Endodermal cell (in vitro differentiated cells): ENCODE measurements at places on chromosomes 4 and X. TPM values are rescaled to one million over a fixed set of nuclear protein-coding genes. Genes with fewer than 3 reads are reported as not detected.

Gene CASP3
- 62.9 and 73.4 TPM in 2 replicates for total RNA-seq

DNA sequence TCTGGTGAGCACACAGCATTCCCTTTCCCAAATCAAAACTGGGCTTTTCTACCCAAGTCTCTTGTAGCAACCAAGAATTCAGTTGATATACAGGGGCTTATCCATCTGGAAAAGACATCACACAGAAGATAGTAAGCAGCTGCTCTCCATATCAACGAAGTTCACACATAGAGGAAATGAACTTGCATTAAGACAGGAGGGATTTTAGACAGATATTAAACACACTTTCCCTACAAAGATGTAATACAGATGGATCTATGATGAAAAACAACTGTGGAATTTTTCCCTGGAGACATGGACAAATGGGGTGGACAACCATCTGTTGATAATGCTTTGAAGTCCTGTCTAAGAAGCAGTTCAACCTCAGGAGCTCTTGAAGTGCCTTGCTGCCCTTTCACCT, 9.8 kb upstream of the PDE5A start:
- no peak for DNase-seq

- peak; percentile 48 for DNase-seq
Measured at GRCh38 chrX:41478381-41478911, 31.3 kb downstream of the NYX start.

DNA sequence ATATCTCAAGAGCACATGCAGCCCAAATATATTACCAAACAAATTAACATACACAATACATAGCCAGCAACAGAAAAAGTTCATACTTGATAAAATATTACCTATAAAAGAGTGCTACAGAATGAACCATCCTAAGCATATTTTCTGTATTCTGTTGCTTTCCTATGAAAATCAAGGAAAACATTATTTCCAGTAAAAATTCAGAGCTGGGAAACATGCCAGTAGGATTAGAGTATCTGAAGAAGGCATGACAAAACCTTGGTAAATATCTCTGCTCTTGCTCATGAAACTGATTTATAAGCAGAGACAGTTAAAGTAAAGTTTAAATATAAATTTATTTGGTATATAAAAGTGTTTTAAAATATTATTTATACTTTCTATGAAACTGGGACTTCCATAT, 599.7 kb downstream of the ARAP2 start:
- DNase-seq: no peak

DNA sequence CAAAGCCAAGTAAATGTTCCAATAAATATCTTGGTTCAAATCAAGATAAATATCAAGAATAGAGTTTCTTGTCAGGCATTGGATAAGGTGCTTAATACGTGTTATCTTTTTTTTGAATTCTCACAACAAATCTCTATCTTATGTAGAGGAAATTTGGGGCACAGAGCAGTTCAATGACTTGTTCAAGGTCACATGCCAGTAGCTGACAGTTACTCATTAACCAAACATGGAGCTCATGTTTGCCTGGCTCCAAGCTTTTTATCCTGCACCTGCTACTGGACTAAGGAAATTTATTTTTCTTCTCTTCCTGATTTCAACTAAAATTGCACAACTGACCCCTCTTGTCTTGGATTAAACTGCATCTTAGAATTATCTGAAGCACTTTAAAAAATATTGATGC, 76.3 kb downstream of the ATP10D start:
- no peak for DNase-seq

DNA sequence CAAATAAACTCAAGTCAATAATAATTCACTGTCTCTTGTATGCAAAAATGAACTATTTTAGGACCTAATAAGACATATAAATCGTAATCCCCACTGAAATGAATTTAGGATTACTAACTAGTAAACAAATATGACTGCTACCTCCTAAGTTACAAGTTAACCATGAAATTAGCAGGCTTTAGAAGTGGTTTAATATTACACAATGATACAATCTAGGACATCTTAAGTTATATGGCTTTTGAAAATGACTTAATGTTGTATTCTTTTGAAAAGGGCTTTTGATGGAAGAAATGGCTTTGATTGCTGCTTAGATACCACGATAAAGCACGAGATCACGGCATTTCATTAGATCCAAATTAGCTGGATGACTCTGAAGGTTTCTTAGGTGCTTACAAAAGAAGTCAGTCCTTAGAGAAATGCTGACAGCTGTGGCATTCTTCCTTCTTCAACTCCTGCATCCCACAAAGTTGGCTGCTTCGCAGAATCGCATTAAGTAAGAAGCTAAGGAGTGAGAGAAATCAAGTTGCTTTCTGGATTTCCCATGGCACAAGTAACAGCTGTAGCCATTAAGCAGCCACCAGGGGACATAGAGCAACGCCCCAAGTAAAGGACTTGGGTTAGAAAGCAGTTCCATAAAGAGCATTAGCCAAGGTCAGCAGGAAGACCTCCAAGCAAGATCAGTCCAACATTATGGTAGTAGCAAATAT, 6.9 kb downstream of the SLC10A7 start:
- DNase-seq: no peak
